Fibroblast of skin of back (primary cell): ENCODE measurements at places on chromosomes 1 and 21.

GRCh38 chr1:49597436-49597835, 426.3 kb downstream of the AGBL4 start:
- DNase-seq = no peak

GRCh38 chr1:69836971-69837636, 269.4 kb downstream of the LRRC7 start:
- DNase-seq = peak; percentile 80

- no peak for DNase-seq
Measured at GRCh38 chr1:213423605-213424004, 372.6 kb downstream of the RPS6KC1 start.

- DNase-seq = peak; percentile 98
Measured at GRCh38 chr1:193335806-193336428, 149.5 kb upstream of the B3GALT2 start.

GRCh38 chr1:233364695-233365539, 37.4 kb downstream of the MAP3K21 start:
- DNase-seq = peak; percentile 17

DNA sequence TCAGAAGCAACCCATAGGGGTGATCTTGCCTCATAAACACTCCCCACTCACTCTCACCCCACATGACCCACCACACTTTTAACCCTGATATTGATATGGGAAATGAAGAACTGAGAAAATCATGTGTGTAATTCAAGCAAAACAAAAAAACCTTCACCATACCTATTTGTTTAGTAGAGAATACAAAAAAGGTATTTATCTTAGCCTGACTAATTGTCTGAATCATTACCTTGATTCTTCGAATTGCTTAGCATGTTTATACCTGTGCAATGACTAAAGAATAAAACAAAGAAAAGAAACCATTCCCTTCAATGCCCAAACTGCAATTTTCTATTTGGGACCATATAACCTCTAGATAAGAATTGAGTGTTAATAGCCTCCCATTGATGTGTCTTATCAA, 1.8 kb downstream of the CLDN17 start:
- no peak for DNase-seq

DNA sequence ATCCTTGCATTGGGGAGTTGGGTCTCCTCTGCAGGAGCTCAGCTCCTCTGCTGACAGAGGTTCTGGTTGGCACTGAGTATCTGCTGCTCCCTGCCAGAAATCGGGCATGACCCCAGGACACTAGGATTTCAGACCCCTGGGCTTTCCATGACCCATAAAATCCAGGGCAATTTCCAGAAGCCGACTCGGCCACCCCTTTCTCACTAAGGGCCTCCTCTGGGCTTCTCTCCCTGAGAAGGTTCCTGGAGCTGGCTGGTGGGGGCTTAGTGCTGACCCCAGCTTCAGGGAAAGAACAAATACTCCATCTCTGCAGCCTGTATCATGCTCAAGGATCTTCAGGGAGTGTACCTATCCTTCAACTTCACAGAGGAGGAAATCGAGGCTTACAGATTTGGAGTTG, 603.4 kb downstream of the PTPRU start:
- DNase-seq = no peak

- DNase-seq = no peak
Measured at GRCh38 chr1:6005276-6005917, 13.2 kb upstream of the NPHP4 start.

DNA sequence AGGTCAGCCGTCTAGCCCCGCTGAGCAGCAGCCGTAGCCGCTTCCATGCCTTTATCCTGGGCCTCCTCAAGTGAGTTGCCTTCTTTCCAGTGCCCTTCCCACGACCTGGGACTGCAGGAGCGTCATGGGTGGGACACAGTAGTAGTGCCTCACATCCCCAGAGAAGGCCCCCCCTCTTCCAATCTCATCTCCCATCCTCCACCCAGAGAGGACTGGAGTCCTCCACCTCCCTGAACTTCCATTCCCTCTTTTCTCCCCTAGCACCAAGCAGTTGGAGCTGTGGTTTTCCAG, 4.9 kb downstream of the RUSC1 start:
- DNase-seq = no peak

DNA sequence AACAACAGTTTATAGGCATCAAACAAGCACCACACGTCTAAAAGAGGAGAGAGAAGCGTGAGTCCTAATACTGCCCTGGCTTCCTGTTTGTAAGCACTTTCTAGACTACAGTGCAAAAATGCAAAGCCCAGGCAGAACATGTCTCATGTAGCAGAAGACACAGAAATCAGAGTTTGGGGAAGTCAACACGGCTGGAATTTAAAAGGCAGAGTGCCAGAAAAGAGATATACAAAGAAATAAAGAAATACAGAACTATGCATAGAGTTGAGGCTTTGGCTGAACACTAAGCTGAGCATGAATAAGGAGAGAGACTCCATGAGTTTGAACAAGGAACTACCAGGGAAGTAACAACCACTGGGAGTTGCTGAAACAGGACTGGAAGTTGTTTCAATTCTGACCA, 566.6 kb upstream of the NR5A2 start:
- DNase-seq = peak; percentile 36

DNA sequence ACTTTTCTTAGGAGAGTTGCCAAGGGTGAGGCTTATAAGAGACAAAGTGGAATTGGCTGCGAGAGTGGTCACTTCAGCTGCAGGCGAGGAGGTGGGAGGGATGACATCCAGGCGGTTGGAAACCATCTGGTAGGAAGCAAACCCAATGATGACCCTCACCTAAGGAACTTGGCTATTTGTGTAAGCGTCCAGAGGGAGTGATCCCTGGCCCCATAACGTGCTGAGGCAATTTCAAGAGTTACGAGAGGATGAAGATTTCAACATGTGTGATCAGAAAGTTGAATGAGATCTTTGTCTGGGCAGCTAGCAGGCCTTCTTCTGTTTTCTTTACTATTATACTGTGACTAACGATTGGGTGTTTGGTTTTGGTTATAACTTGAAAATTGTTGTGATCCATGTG, 102.7 kb upstream of the VANGL1 start:
- DNase-seq = no peak

DNA sequence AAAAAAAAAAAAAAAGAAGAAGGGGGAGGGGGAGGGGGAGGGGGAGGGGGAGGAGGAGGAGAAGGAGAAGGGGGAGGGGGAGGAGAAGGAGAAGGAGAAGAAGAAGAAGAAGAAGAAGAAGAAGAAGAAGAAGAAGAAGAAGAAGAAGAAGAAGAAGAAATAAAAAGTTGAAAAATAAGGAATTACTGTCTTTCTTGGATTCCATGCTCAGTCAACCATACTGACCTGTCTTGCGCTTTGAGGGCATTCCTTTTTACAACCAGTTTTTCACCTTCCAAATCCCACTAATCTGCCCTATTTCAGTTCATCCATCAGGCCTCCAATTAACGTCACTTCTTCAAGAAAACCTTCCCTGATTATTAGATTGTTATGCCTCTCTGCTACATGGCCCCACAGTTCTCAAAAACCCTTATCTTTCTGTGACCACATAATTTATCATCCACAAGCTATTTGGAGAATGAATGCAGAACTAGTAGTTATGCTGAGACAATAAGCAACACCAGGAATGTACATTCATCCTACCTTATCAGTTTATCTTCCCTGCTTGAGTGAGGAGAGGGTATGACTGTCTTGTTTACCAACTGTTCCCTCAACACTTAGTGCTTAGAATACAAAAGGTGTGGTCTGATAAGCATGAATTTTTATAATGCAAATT, 57.5 kb upstream of the GUCA2A start:
- DNase-seq = peak; percentile 72

DNA sequence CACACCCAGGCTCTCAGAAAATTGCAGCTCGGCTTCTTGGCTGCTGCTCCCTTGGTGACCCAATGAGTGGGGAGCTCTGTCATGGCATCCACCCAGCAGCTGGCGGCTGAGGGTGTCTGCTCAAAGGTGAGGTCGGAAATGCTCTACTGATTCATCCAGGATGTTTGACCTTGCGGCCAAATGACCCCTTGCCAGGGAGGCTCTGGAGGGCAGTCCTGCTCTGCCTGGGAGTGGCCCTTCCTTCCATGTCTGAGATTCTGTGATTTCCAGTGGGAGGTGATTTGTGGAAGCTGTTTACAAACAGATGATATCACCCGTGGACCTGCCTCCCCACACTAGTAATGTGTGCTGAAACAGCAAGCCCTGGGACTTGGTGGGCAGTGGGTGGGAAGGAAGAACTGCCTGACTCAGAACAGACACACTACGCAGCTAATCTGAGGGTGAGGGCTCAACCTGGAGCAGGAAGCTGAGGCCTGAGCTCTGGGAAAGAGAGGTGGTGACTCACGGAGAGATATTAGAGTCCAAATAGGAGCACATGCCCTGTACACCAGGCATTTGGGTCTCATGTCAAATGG, 3.0 kb downstream of the CRCT1 start:
- no peak for DNase-seq

DNA sequence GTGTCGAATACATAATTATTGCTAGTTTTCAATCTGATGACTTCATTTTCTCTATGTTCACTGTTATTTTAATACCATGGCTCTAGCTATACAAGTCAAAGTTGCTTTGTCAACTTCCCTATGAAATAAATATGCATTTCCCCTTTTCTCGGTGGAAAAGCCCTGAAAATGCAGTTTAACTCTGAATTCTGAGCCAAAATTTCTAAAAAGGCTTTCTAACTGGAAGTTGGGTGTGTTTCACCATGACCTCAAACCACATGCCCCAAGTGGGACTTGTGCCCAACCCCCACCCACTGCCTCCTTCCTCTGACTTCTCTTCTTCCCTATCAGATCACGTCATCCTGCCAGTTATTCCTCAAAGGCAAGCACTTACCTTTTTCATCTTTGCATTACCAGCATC, 8.9 kb downstream of the MKNK1 start:
- no peak for DNase-seq

- DNase-seq = no peak
Measured at GRCh38 chr1:203424861-203425662, 50.5 kb upstream of the PRELP start.

DNA sequence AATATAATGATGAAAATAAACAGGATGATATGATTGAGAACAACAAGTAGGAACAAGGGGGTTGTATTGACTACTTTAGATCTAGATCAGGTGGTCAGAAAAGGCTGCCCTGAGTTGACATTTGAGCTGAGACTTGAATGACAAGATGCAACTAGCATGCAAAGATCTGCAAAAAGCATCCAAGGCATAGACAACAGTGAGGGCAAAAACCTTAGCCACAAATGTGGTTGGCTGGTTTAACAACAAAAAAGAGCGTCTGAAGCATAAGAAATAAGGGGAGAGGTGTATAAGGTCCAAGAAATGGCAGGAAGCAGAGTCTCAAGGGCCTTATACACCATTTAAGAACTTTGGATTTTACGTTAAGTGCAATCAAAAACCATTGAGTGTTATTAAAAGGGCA, 3.2 kb downstream of the RAB3GAP2 start:
- DNase-seq = no peak
